ENCODE measurements at places on chromosomes 2 and 18. TPM values are rescaled to one million over a fixed set of nuclear protein-coding genes. Genes with fewer than 3 reads are reported as not detected.

Gene CYTIP
- not detected for polyA plus RNA-seq

Gene NT5DC4
- polyA plus RNA-seq = not detected

Gene TMEM169
- not detected for polyA plus RNA-seq

Gene NT5C1B
- polyA plus RNA-seq = not detected

Gene MYO3B
- polyA plus RNA-seq = 0.03 TPM

DNA sequence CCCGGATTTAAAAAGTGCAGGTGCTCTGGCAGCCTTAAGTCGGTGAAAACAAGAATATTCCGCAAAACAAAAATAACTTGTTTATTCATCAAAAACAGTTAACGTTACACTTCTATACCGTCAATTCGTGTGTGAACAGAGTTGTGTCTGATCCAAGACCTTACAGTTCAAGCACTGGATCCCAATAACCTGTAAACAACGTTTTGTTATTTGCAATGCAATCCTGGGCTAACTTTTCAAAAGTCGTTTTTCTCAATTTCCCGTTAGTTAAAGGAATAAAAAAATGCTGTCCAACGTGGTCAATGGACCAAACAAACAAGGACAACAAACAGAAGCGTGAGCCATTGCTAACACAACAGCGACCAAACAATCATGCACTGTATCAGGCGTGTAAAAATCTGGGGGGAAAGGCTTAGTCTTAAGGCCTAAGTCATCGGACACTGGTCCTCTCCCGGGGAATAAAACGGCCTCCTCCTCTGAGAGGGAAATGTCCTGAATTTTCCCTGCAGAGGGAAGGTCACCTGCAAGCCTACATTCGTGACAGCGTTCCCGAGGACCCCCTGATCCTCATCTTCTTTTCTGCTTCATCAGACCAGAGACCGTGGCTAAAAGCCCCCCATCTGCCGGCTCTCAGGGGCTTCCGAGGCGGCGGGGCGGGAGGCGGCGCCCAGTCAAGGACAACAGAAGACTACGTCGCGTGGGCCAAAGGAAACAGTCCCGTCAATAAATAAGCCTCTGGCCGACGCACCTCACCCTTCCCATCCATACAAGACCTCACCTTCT, 490 bp downstream of the NDUFS1 start:
- peak overlapping the region; percentile 87 for H3K4me3 ChIP-seq
- peak overlapping the region; percentile 67 for H3K27ac ChIP-seq
- no peaks in the 10 kb centered on the region for H3K27me3 ChIP-seq
- no peak for DNase-seq
- peaks cover 27% of the 10 kb centered on the region for H3K4me1 ChIP-seq

Gene ASB18
- not detected for polyA plus RNA-seq

Gene ACTG2
- not detected for polyA plus RNA-seq

DNA sequence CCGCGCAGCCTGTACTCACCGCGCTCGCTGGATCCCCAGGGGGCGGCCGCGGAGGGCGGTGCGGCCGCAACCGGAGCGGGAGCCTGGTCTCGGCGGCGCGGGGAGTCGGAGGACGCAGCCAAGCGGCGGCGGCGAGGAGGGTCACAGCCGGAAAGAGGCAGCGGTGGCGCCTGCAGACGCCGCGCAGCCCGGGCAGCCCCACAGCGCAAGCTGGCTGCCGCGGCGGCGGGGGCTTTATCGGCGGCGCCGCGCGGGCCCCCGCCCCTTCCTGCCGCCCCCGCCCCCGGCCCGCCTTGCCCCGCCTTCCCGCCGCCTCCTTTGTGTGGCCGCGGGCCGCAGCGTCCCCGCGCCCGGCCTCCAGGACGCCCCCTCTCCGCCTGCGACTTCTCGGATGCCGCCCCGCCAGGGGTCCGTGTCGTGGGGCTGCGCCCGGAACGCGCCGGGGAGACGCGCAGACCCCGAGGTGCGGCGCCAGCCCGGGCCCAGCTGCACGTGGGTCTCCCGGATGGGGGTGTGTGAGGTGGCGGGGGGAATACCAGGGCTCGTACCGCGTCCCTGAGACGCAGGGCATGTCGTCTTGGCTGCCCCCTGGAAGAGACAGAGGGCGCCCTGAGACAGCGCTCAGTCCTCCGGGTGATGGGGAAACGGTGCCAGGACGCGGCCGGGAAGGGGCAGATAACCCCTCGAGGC, at the start of gene SERPINE2:
Gene SERPINE2, minus strand, starts transcription at position 207 of the 690 bp plus-strand sequence. CDS start 37,386 bp downstream, outside the sequence.
- peak within 1 kb of the TSS; percentile 32 for H3K4me3 ChIP-seq
- peak; percentile 41 for DNase-seq
- no peaks in the 10 kb centered on the region for H3K36me3 ChIP-seq
- H3K27ac ChIP-seq = no peak within 1 kb of the TSS
- peaks cover 6% of the 10 kb centered on the region for H3K4me1 ChIP-seq

Gene GYPC
- polyA plus RNA-seq = 4.3 TPM
